Diencephalon (tissue), 1 donor: ENCODE measurements at places on chromosomes 3 and 15. TPM values are rescaled to one million over a fixed set of nuclear protein-coding genes. Genes with fewer than 3 reads are reported as not detected.

SERP1 gene
- total RNA-seq = 84.4 TPM

HMG20A gene
- 49.1 TPM for total RNA-seq

PRR23B gene
- total RNA-seq = not detected

ITIH3 gene
- total RNA-seq = not detected

MUSTN1 gene
- total RNA-seq = not detected

ANKRD34C gene
- total RNA-seq = 0.92 TPM

DCP1A gene
- total RNA-seq = 13.1 TPM

RAB11A gene
- 184 TPM for total RNA-seq

HTR3E gene
- total RNA-seq = not detected

CILP gene
- 0.23 TPM for total RNA-seq

ASB14 gene
- 0.69 TPM for total RNA-seq

ZNF620 gene
- total RNA-seq = 16.4 TPM

ITGA11 gene
- 0.92 TPM for total RNA-seq

ARNT2 gene
- 73.4 TPM for total RNA-seq

NBEAL2 gene
- 4.6 TPM for total RNA-seq

CCDC54 gene
- not detected for total RNA-seq

C3orf80 gene
- total RNA-seq = 2.5 TPM
